COR-L47 (cell line): ENCODE measurements at places on chromosomes 2 and 18.

- no peak for DNase-seq
These were observed 13.1 kb upstream of the NAB1 start for GRCh38 chr2:190635781-190636180.

DNA sequence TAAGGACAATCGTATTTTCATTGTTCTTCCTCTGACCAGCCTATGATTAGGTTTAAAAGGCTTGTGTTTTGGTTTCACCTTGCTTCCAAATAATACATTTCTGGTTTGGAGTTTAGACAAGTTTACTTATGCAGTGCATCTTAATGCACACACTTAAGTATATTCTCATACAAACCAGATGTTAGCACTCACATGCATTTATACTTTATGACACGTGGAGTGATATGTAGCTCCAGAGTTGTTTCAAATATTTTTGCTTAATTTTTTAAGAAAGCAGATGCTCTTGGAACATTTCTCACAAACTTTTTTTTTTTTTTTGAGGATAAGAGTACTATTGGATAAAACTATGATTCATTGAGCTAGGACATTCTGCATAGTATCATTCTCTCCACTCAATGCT, 109.9 kb downstream of the PDE1A start:
- no peak for DNase-seq

- no peak for DNase-seq
These were observed 445.6 kb downstream of the RND3 start for GRCh38 chr2:150041722-150042425.

GRCh38 chr18:770583-770961, 41.5 kb downstream of the YES1 start:
- DNase-seq: no peak

- DNase-seq: no peak
These were observed 69.0 kb downstream of the POLR1A start for GRCh38 chr2:86036669-86037138.

DNA sequence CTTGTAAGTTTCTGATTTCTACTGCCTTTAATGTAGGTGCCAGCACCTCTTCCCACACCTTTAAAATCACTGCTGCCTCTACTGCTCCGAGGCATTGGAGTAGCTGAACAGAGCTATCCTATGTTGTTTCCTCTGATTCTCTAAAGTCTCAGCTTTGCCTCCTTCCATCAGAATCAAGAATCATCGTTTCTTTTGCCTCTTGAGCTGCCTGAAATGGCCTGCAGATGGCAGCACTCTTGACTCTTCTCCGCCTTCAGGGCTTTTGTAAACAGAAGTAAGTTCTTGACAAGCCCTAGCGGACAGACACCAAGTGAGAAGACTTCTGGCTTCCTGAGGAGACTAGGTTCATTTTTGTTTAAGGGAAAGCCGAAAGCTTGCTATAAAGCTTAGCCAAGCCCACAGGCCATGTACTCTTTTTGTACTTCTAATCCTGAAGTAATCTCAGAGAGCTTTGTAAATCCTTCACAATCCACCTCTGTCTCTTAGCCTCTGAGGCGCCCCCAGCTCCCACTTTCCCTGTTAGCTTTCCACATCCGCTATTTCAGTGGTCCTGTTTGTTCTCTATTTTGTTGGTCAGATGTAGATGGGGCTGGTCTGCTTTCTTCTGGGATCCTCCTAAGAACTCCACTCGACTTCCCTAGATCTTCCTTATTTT, 48.4 kb downstream of the GTF3C3 start:
- peak; percentile 18 for DNase-seq

DNA sequence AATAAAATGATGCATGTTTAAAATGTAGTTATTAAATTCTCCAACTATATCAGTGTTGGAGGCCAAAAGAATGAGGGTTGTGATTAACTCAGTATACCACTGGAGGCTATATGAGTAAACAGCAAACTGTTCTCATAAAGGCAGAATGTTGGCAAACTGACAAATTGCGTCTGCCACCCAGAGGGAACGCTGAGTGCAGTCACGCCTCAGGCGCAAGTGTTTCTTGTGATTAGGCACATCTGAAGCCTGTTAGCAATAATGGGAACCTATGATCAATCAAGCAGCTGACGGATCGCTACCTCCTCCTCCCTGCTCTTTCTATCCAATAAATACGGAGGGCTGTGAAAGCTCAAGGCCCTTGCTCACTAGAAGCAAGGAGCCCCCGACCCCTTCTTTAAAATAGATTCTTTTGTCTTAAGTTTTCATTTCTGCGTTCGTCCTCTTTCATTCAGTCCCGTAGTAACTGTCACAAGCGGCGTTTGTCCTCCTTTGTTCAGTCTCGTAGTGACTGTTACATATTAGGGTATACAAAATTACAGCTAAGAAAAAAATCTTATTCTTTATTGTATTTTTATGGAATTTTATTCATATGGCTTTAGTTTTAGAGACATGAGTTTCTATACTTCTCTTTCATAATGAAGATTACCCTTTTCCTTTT, 16.3 kb upstream of the RMND5A start:
- DNase-seq: peak; percentile 81

DNA sequence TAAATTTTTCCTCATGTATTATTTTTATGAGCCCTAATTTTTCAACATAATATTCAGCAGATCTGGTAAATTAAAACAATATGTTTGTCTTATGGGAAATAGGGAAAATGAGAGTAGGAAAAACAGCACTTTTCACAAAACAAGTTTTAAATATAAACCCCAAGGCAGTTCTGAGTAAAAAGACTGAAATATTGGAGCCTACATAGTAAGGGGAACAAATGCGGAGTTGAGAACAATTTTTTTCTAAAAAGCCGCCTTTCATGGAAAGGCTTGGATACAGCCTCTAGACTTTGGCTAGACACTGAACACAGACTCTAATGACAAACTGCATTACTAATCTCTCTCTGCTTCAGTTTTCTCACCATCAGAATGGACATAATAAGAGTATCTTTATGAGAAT, 174.1 kb downstream of the NOL4 start:
- DNase-seq: no peak
